ENCODE measurements at places on chromosomes 2 and 18. TPM values are rescaled to one million over a fixed set of nuclear protein-coding genes. Genes with fewer than 3 reads are reported as not detected.

IL36A gene
- not detected for total RNA-seq

MOGAT1 gene
- 0.81 TPM for total RNA-seq

SERPINB4 gene
- total RNA-seq, result not detected

LONRF2 gene
- 145 TPM for total RNA-seq

CNDP1 gene
- 28.1 TPM for total RNA-seq

Measured in dorsolateral prefrontal cortex (tissue), 122 donors.